Lower lobe of right lung (tissue), 2 donors: ENCODE measurements at places on chromosomes 2 and 18. TPM values are rescaled to one million over a fixed set of nuclear protein-coding genes. Genes with fewer than 3 reads are reported as not detected.
A peak's percentile ranks its signal among the peaks of the same experiment; 100 is the strongest.

Gene C2orf78
- total RNA-seq = not detected

- peaks cover 44% of the 10 kb centered on the region for H3K4me1 ChIP-seq
- no peaks in the 10 kb centered on the region for H3K27me3 ChIP-seq
- DNase-seq = peak; percentile 20
- H3K36me3 ChIP-seq = peaks cover 5% of the 10 kb centered on the region
- peak overlapping the region; percentile 7 for H3K27ac ChIP-seq
Observed at GRCh38 chr2:240584486-240585031, 2.0 kb upstream of the CAPN10 start.

GRCh38 chr18:48889115-48889941, 61.4 kb downstream of the SMAD7 start:
- H3K27me3 ChIP-seq = no peaks in the 10 kb centered on the region
- DNase-seq = no peak
- no peak overlapping the region for H3K4me3 ChIP-seq
- H3K27ac ChIP-seq = peak overlapping the region; percentile 1
- no peaks in the 10 kb centered on the region for H3K36me3 ChIP-seq

Gene LBX2
- total RNA-seq = 1.5 TPM

DNA sequence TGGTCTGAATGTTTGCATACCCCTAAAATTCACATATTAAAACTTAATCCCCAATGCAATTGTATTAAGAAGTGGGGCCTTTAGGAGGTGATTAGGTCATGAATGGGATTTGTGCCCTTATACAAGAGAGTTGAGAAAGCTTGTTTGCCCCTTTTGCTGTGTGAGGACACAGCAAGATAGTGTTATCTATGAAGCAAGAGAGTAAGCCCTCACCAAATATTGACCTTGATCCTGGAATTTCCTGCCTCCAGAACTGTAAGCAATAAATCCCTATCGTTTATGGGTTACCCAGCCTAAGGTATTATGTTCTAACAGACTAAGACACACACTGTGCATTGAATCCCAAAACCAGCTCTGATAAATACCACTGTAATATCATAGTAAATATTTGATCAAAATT, 32.2 kb downstream of the NR4A2 start:
- H3K27me3 ChIP-seq = no peaks in the 10 kb centered on the region
- no peaks in the 10 kb centered on the region for H3K36me3 ChIP-seq
- no peak for DNase-seq
- no peaks in the 10 kb centered on the region for H3K4me1 ChIP-seq
- no peak overlapping the region for H3K4me3 ChIP-seq

Gene NDUFB3
- 73.8 TPM for total RNA-seq

DNA sequence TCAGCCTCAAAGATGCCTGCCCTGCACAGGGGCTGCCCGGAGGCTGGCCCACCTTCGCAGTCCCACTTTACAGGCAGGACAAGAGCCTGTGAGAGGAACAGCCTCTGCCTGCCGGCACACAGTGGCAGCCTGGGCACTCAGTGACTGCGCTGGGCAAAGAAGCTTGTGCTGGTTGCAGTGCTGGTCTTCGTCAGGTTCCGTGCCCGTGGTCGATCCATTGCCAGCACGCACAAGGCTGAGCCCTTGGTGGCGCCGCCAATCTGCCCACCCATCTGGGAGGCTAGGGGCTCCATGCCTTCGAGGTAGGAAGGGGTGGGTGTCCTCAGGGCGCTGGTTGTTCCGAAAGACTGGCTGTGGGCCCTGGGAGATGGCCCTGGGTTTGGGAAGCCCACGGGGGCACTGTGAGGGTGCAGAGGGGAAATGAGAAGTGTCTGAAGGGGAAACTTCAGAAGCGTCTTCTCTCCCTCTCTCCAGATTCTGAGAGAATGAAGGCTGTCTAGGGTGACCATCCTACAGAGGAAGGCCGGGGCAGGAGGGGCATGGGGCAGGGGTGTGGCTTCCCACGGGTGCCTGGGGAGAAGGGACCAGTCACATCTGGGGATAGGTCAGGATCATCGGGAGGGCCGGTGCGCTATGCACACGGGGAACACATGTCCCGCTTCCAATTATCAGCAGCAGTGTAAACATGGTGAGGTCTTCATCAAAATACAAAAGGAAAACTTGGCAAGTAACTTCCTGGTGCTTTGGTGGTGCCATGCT, 49.1 kb upstream of the HS6ST1 start:
- no peak for DNase-seq
- no peaks in the 10 kb centered on the region for H3K36me3 ChIP-seq
- no peak overlapping the region for H3K4me3 ChIP-seq
- no peak overlapping the region for H3K27ac ChIP-seq
